ENCODE measurements at places on chromosomes 16 and 17.

GRCh38 chr17:76568811-76569221, 16.8 kb downstream of the ST6GALNAC2 start:
- peaks cover 26% of the 10 kb centered on the region for H3K36me3 ChIP-seq
- DNase-seq, result no peak
- H3K27ac ChIP-seq, result no peak overlapping the region

DNA sequence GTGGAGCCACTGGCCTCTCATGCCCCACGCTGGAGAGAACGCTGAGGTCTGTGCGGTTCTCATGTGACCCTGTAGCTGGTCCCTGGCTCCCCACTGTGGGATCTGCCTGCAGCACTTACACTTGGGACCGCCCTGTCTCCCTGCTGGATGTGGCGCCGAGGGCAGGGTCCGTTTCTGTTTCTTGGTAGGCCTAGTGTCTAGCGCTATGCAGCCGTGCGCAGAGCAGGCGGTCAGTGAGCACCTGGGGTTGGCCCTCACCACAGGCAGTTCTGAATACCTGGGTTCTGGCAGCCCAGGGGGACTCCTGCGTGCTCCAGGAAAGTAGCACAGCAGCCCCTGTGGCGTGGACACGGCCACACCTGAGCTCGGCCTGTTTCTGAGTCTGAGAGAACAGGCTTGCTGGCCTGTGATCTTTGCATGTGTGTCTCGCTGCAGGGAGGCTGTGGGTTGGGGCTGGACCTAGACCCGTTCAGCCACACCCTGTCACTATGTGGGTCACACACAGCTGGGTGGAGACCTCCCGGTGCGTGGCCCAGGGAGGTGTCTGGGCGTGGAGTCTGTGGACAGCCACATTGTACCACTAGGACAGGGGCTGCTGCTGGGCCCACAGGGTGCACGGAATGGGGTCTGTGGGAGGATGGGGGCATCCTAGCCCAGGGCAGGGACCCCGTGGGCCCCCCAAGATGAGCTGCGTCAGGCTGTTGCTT, 2.8 kb downstream of the CAPN15 start:
- H3K27me3 ChIP-seq, result no peaks in the 10 kb centered on the region
- DNase-seq, result no peak
- peak overlapping the region; percentile 62 for H3K4me3 ChIP-seq

DNA sequence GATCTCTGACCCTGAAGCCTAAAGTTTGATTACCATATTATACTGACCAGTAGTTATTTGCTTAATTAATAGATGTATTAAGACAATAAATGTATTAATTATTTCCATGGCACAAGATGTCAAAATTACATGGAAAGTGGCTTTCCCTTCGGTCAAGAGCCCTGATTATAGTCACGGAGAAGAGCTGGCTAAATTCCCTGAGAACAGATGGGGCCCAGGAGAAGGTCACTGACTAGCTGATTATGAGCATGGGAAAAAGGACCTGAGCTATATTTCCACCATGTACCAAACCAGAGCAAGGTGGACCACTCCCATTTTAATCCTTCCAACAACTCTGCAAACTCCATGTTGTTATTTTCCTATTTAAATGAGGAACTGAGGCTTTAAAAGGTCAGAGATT, 12.9 kb upstream of the MYO18A start:
- H3K27ac ChIP-seq, result no peak overlapping the region
- peaks cover 40% of the 10 kb centered on the region for H3K27me3 ChIP-seq
- H3K4me3 ChIP-seq, result no peak overlapping the region
- peaks cover 4% of the 10 kb centered on the region for H3K4me1 ChIP-seq

- H3K4me1 ChIP-seq, result peaks cover 34% of the 10 kb centered on the region
- DNase-seq, result peak; percentile 84
- H3K27me3 ChIP-seq, result peaks cover 4% of the 10 kb centered on the region
Observed at GRCh38 chr17:65122836-65123756, 14.1 kb upstream of the RGS9 start.

DNA sequence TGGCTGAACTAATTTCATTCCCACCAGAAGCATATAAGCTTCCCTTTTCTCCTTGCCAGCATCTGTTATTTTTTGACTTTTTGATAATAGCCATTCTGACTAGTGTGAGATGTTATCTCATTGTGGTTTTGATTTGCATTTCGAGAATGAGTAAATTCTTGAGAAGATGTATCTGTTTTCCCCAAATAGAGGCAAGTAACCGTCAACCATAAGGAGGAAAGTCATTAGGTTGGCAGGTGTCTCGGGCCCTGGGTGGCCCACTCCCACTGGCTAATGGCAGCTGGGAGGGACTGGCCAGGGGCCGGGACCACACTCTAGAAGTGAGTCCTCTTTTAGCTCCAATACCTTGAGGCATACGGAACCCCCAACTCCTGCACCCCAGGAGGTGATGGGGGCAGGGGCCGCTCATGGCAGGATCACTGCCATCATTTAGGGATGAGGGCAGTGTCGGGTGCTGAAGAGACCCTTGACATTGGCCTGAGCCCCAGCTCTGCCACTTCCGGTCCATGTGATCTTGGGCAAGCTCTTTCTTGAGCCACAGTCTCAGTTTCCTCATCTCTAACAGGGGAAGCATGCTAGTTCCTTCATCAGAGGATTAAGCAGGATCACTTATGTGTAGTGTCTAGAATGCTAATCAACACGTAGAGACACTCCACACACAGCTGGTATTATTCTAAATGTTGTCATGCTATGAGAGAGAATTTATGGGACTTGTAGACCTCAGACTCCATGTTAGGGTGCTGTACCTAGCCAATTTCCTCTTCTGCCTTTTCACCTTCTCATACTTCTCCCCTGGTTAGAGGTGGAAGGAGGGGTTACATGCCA, 44.3 kb downstream of the RGS9 start:
- peak overlapping the region; percentile 95 for H3K27ac ChIP-seq
- peaks cover 42% of the 10 kb centered on the region for H3K36me3 ChIP-seq
- H3K27me3 ChIP-seq, result no peaks in the 10 kb centered on the region

DNA sequence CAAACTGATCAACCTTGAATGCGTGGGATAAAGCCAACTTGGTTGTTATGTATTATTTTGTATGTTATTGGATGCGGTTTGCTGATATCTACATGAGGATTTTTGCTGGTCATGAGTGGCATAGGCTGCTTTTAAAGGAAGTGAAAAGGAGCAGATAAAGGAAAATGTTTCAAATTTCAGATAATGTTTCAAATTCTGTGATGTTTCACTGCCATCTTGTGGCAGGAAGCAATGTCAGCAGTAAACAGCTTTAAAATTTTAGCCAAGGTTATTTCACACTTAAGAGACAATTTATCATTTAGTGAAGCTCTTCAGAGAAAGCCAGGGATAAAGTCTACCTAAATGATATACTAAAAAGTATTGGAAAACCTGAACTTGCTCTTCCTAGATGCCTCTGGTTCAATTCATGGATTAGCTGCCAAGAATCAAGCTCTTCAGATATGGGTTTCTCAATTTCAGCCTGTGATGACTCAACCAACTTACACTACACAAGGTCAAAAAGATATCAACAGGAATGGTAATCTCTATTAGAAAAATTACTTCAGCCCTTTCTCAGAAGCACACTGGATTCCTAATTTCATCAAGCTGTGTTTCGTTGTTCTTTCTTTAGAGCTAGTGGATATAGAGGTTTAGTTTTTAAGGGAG, 136.0 kb upstream of the C17orf78 start:
- no peaks in the 10 kb centered on the region for H3K27me3 ChIP-seq
- peaks cover 2% of the 10 kb centered on the region for H3K4me1 ChIP-seq
- no peak overlapping the region for H3K4me3 ChIP-seq
- peaks cover 26% of the 10 kb centered on the region for H3K36me3 ChIP-seq

GRCh38 chr17:37079065-37079708, 130.4 kb downstream of the AATF start:
- no peak overlapping the region for H3K4me3 ChIP-seq
- H3K4me1 ChIP-seq, result peaks cover 5% of the 10 kb centered on the region
- no peak for DNase-seq

DNA sequence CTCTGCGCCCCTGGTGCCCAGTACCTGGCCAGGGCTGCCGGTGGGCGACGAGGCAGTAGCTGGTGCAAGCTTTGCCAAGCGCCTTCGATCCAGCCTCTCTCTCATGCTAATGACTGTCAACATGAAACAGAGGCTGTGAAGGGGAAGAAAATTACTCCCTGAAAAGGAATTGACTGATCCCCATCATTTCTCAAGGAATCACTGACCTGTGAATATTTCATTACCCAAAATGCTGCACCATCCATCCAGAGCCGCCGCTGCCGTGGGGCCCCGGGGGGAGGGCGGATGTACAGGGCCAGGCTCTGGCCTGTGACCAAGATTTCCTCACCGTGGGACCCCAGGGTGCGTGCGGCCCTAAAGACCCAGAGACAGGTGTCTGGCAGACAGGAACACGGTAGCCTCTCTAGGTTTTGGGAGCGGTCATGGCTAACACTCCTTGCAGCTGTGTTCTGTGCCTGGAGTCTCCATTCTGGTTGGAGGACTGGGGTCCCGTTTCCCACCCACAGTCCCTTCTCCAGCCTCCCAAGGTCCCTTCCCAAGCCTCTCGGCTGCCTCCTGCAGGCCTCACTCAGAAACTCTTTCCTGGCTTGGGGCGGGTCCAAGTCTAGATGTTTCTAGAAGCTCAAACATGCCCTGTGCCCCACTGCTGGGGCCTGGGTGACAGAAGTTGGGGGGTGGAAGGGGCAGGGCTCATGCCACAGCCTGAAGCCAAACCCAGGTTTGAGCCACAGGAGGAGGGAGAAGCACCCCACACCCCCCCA, 73.3 kb downstream of the ENGASE start:
- no peak overlapping the region for H3K4me3 ChIP-seq
- H3K27me3 ChIP-seq, result no peaks in the 10 kb centered on the region
- H3K27ac ChIP-seq, result no peak overlapping the region
- DNase-seq, result no peak
- H3K4me1 ChIP-seq, result no peaks in the 10 kb centered on the region

GRCh38 chr17:82216301-82217119, 3.9 kb upstream of the CCDC57 start:
- peak overlapping the region; percentile 67 for H3K27ac ChIP-seq
- H3K4me1 ChIP-seq, result peaks cover 20% of the 10 kb centered on the region
- peak; percentile 66 for DNase-seq

DNA sequence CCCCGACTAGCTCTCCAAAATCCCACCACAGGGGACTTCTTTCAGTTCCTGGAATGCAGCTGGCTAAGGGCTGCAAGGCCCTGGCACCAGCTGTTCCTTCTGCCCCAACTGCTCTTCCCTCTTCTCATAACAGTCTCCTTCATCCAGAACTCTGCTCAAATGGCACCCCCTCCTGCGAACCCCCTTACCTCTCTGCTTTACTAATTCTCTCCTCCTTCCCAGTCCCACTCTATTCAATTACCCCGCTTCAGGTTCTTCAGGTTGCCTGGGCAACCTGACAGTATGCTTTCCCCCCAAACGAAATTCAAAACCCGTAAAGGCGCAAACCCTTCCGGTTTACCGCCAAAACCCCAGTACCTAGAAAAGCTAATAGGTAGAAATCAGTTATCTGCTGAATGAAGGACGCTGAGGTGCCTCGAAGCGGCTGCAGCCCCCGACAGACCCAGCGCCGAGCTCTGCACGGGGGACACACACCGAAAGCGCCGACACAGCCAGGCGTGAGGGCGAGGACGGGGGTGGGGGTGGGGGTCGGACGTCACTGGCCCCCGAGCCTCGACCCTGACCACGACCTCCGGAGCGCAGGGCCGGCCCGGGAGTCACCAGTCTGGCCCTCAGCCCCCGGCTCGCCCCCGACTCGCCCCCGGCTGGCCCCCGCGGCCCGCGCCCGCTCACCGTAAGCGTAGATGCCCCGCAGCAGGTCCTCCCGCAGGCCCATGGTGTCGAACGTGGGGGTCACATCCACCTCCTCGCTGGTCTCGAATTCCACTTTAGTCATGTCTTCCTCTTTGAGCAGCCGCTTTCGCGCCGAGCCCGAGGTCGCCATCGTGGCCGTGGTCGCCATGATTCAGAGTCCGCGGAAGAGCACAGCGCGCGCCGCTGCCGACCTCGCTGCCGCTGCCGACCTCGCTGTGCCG, 550 bp downstream of the EIF4A3 start:
- H3K4me1 ChIP-seq, result peaks cover 35% of the 10 kb centered on the region
- DNase-seq, result no peak
- H3K4me3 ChIP-seq, result peak overlapping the region; percentile 97
- peak overlapping the region; percentile 99 for H3K27ac ChIP-seq

DNA sequence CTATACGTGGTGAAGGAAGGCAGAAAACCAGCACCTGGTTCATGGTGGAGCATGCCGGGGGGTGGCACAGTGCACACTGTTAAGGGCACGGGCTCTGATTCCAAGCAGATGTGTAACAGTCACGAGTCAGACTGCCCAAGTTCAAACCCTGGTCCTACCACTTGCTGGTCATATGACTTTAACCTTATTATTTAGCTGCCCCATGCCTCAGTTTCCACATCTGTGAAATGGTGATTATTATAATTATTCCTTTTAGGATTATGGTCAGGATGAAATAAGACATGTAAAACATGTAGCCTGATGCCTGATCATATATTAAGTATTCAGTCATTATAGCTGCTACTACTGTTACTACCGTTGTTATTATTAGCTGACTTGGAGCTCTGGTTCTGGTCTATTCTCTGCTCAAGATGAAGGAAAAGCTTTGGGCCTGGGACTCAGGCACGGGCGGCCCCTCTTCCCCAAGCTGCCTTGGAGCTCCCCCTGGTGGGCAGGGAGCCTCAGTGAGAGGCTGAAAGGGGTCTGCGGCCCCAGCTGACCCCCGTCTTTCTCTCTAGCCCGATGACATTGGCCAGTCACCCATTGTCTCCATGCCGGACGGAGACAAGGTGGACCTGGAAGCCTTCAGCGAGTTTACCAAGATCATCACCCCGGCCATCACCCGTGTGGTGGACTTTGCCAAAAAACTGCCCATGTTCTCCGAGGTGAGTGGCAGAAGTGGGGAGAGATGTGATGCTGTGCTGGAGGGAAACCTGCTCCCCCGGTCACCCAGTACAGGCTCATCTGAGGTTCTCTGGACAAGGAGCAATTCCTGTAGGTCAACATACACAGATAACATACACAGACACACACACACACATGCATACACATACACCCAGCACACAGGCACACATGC, 14.0 kb downstream of the NR1D1 start:
- no peak for DNase-seq
- no peaks in the 10 kb centered on the region for H3K27me3 ChIP-seq
- no peak overlapping the region for H3K4me3 ChIP-seq
- H3K4me1 ChIP-seq, result no peaks in the 10 kb centered on the region
- H3K27ac ChIP-seq, result no peak overlapping the region
- H3K36me3 ChIP-seq, result peaks cover 6% of the 10 kb centered on the region

DNA sequence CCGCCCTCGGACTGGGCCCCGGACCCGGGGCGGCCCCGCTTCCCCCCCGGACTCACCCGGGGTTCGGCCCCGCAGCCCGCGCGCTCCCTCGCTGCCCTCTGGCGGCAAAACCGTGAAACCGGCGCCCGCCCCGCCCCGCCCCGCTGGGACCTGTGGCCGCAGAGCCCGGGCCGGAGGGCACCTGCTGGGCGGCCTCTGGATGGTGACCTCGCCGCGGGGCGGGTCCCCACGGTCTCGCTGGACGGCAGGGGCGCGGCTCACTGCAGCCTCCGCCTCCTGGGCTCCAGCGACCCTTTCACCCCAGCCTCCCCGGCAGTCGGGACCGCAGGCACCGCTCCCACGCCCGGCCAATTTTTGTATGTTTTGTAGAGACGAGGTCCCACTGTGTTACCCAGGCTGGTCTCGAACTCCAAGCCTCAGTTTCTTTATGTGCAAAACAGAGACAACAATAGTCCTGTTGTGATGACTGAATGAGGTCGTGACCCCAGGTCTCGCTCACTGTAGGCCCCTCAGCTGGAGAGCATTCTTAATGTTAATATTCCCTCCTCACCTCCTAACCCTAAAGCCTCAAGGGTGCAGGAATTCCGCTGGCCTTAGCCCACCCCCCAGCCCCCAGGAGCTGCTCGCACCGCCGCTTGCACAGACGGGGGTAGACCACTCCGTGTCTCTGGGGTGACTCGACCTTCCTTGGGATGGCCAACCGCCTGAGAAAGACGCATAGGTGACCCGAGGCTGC, 33.7 kb upstream of the RPH3AL start:
- H3K4me1 ChIP-seq, result peaks cover 5% of the 10 kb centered on the region
- peak; percentile 59 for DNase-seq
- peaks cover 3% of the 10 kb centered on the region for H3K36me3 ChIP-seq
- peak overlapping the region; percentile 84 for H3K4me3 ChIP-seq
- H3K27me3 ChIP-seq, result peaks cover 29% of the 10 kb centered on the region
